Glutamatergic neuron (in vitro differentiated cells): ENCODE measurements at places on chromosomes 11 and 22.

- no peak for DNase-seq
These were observed 58.1 kb downstream of the POLD3 start for GRCh38 chr11:74650498-74650897.

DNA sequence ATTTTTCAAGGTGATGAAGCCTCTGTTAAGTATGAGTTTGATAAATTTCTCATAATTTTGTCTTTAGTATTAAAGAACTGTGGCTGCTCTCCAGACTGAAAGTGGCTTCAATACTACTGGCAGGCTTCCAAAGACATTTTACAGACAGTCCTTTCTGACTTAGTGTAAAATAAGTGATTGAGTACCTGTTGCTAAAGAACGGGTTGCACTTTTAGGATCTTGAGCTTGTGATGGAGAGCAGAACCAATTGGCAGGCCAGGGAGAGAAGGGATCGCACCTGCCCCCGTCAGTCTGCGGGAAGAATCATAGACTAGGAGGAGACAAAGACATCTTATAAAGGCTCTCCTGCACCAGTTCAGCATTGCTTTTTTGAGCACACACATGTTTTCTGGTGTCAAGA, 4.4 kb downstream of the NCAM1 start:
- DNase-seq: no peak

GRCh38 chr11:121032546-121032945, 8.6 kb downstream of the TBCEL start:
- DNase-seq: no peak

DNA sequence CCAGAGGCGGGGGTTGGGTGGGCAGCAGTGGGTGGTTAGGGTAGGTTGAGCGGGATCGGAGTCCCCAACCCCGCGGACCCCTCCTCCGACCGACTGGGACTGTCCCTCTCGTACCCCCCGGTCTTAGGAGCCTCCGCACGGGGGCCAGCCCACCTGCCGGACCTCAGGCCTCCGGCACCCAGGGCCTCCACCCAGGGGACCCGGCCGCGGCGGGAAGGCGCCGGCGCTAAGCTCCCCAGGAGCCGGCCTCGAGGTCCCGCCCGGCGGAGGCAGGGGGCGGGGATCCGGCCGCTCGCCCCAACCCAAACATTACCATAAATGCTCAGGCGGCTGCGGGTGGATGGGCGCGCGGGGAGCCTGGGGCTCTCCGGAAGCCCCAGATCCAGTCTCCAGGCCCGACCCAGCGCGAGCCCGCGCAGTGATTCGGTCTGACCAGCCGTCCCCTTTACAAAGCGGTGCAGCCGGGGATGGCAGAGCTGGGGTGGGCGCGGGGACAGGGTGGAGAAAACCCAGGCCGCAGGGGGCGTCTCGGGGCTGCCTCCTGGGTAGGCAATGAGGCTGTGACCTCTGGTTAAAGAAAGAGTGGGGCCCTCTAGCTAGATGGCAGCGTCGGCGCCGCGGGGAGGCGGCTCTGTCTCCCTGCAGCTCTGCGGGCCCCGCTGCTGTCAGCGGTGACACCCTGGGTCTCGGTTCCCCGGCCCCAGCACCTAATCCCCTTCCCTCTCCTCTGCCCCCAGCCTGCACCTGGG, 4.0 kb upstream of the MCAM start:
- peak; percentile 66 for DNase-seq

DNA sequence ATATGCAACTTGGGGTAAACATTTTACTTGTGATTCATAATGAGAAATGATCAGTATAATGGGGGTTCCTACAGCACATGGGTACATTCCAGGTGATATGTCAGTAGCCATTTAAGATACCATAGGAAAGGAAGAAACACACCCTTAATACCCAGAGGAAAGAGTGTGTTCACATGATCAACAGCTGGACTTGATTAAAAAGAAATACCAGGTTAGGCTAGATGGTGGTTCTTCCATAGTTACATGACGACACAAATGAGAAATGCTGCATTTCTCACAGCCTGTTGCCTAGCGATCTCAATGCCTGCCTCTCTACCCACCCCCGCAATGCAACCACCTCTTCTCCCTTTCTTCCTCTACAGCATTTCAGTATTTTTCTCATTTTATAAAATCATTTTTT, 96.8 kb downstream of the TTC28 start:
- no peak for DNase-seq

DNA sequence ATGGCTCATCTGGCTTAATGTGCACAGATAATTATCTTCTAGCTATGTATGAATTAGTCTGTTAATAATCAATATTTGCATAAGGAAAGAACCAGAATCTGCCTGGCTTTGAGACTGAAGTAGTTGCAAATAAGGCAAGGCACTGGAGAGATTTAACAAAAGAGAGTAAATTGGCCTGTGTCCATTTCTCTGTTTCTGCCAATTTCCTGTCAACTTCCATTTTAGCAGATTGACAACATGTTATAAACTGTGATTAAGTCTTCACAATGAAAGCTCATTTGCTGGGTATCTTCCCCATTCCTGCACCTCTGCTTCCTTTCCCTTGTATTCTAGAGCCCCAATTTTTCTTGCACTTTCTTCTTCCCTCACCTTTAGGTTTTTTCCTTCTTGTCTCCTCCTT, 5.3 kb upstream of the TMEM123 start:
- no peak for DNase-seq

DNA sequence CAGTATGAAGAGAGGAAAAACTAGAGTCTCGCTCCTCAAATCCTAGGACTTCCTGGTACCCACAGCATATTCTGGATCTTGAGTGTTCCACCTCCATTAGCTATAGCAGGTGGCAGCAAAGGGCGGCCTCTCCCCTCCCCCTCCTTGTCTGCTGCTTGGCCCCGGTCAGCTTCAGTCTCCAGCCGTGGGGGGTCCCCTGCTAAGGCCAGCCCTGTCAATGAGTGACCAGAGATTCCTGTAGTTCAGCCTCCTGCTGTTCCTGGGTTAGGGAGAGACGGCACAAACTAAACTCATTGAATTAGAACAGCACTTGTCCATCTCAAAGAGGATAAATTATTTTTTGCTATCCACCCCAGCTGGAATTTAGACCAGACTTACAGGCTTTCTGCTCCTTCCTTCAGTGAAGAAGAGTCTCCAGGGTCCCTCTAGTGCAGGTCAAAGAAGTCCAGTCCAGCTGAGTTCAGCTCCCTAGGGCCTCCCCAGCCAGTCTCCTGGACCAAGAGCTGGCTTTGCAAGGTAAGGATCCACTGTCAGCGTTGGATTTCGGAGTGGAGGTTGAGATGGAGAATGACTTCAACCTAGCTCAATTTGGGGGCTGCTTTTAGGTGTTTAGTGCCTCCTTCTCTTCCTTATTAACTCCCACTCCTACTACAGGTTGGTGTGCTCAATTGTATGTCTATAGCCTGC, 1.1 kb upstream of the PHLDB1 start:
- peak; percentile 21 for DNase-seq

DNA sequence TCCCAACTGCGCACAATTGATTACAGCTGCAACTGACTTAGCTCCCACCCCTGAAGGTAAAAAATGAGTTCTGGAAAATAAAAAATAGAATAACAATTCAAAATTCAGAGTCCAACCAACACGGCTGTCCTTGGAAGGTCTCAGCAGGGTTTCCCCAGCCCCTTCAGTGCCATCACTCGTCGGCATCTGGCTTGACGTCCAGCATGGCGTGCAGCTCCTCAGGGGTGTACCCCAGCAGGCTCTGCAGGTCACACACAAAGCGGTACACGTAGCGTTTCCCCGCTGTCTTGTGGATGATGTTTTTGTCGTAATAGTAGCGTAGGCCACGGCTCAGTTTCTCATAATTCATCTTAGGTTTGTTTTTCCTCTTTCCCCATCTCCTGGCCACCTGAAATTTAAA, 125.2 kb downstream of the ETS1 start:
- no peak for DNase-seq

GRCh38 chr11:86069408-86070101, 671 bp upstream of the PICALM start:
- DNase-seq: no peak
